LNCaP clone FGC (cell line): ENCODE measurements at places on chromosomes 16 and 17.

GRCh38 chr16:53449816-53450517 lies 15.7 kb downstream of the RBL2 start:
- no peak for DNase-seq

- no peak for DNase-seq
Measured at GRCh38 chr16:2214719-2214968, at the start of gene PGP. PGP (minus strand) TSS chr16:2214840; CDS start chr16:2214777, 63 bp downstream.

DNA sequence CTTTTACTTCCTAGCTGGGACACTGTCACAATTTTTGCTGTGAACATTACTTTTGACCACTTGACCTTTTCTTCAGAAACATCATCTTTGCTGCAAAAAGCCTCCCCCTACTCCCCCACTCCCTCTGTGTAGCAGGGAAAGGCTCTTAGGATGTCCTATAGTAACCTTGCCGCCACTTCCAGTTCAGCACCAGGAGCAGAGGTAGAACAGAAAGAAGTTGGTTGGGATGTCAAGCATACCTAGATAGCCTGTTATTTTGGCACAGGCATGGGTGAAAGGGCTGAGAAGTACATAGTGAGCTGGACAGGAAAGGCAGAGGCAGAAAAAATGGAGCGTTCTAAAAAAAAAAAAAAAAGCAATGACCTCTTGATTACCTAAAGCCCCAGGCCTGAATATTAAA lies 31.3 kb downstream of the SMIM36 start:
- no peak for DNase-seq

DNA sequence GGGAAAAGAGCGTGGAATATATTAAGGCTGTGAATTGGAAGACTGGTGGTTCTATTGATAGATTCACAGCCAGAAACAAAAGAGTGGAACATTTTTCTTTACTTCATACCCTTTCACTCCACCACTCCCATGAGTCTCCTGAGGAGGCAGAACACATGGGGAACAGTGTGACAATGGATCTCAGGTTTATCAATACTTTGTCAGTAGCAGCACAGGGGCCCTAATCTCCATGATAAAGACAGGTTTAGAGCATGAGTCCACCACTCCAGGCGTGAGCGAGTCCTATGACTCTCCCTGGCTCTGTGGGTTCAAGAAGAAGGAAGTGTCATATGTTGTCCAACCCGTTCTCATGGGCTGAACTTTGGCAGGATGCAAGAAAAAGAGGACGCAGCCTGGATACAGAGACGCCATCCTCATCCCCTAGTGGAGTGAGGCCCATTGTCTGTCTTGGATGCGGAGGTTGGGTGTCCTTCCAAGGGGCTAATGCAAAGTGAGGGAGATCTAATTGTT lies 361.2 kb downstream of the TMEM114 start:
- no peak for DNase-seq

DNA sequence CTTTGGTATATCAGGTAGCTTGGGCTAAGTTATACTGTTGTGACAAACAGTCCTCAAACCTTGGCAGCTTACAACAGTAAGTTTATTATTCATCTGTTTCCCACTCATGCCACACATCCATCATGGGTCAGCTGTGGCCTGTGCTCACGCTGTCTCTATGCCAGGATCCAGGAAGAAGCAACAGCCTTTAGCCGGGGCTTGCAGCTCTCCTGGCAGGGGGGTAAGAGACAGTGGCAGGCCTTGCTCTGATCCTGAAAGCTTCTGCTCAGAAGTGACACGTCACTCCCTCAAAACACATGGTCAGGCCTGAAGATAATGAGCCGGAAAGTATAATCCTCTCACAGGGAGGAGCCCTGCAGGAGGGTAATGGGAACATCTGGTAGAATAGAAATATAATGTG lies 377.6 kb downstream of the CPPED1 start:
- no peak for DNase-seq

DNA sequence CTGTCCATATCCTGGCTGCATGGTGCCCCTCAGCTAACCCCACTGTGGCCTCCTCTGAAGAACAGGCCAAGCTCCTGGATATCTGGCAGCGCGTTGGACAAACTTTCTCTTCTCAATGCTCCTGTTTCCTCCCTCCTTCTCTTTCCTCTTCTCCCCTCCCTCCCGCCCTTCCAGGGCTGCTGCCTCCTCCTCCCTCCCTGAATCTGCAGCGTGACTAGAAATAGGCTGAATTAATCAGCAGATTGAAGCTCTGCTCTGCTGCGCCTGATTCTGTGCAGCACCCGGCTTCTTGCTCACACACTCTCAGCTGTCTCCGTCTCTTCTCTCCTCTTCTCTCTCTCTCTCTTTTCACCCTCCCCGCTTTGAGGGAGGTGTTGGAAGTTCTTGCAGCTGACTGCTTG lies 19.8 kb downstream of the TMEM94 start:
- DNase-seq: no peak

DNA sequence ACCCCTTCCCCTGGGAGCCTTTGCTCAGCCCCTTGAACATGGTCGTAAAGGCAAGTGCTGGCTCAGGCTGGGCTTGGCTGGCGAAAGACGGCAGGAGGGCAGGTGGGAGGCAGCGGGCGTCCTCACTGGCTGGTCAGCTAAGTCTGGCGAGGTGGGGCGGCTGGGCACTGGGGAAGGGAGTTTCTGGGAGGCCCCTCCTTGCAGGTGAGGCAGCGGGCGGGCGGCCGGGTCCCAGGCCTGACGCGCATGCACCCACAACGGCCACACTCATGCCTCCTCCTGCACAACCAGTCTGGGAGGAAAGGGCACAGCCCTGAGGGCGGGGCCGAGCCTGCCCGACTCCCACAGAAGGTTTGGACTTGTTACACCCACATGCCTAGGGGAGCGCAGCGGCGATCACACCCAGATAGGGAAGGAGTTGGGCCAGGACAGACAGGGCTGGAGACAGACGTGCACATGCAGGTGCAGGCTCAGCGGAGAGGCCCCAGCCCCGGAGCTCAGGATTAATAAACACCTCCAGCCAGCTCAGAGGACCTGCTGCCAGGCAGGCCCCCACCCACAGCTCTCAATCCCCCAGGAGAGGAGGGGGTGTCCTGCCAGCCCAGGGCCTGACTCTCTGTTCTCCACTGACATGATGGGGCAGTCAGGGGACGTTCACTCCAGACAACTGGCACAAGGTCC lies at the start of gene EVPL:
Gene EVPL (minus strand): TSS at position 148 of the 681 bp plus-strand sequence. CDS start 108 bp downstream, at position 40.
- peak; percentile 74 for DNase-seq

DNA sequence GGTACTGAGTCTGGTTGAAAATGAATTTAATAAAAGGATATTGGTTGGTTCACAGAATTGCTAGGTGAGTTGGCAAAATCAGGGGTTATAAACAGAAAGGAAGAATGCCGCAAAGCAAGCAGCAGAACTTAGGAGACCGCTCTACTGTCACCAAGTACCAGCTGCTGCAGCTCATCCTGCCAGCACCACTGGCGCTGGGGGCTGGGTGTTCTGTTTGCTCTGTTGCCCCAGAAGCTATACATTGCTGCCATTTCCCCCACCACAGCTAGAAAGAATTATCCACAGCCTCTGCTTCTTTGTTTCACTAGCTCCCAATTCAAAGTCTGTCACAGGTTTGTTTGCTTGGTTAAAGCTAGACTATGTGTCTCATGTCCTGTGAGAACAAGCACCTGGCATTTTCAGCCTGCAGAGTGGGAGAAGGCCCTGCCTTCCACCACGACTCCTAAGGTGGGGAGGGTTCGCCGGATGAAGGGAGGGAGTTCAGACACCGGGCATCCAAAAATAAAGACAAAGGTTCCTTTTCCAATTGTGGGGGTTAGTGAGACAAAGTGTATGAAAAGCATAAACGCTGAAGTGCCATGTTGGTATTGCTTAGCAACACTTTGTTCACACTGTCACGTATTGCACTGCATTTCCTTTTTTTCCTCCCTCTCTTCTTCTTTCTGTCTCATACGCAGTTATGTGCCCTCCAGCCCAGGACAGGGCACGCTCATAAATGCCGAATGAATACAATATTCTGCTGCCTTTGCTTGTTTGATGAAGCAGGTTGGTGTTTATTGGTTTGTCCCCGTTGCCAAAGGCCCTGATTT lies 9.6 kb upstream of the CPD start:
- no peak for DNase-seq

DNA sequence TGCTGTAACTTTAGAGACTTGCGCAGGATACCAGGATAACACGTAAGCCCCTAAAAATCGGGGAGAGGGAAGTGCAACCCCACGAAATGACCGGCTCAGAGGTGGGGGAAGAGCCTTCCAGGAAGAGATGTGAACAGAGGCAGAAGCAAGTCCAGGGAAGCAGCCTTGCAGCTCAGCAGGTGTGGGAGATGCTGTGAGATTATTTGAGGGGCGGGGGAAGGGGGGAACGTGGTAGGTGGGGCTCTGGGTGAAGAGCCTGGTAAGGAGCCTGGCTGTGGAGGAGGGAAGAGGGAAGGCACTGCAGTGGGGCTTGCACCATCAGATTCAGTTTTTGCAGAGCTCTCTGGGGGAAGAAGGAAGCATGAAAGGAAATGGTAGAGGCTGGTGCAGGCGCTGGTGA lies 95.4 kb upstream of the CACNG5 start:
- no peak for DNase-seq

GRCh38 chr17:61481421-61481820 lies 29.2 kb downstream of the TBX4 start:
- DNase-seq: no peak

- DNase-seq: no peak
Measured at GRCh38 chr16:53056392-53056881, 1.6 kb downstream of the CHD9 start.

DNA sequence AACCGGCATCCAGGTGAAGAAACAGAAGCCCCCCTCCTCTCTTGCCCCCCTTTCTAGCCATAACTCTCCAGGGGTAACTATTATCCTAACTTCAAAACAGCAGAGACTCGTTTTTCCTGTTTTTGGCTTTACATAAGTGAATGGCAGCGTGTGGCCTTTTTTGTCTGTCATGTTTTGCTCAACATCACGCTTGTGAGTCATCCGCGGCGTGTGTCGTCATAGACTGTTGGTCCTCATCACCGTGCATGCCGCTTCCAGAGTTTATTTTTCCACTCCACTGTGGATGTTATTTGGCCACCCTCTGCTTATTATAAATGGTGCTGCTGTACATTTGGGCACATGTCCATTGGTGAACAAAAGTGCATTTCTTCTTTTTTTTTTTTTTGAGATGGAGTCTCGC lies 52.6 kb downstream of the ERN1 start:
- no peak for DNase-seq

DNA sequence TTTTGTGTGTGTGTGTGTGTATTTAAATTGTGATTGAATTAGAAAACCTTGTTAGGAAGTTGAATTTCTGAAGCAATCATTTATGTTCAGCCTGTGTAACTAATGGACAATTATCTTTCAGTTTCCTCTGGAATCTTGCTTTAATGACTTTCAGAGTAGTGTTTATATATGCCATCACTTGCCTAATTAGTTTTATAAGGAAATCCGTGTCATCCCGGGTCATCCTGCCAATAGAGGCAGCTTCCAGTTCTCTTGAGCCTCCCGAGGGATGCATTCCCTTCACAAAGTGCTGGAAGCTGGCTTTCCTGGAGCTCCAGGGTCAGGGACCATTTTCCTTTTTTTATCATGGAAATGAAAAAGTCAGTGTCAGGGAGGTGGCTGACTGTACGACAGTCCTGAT lies 42.9 kb downstream of the PRKCA start:
- DNase-seq: no peak

GRCh38 chr17:17696085-17696484 lies 14.8 kb downstream of the RAI1 start:
- no peak for DNase-seq

DNA sequence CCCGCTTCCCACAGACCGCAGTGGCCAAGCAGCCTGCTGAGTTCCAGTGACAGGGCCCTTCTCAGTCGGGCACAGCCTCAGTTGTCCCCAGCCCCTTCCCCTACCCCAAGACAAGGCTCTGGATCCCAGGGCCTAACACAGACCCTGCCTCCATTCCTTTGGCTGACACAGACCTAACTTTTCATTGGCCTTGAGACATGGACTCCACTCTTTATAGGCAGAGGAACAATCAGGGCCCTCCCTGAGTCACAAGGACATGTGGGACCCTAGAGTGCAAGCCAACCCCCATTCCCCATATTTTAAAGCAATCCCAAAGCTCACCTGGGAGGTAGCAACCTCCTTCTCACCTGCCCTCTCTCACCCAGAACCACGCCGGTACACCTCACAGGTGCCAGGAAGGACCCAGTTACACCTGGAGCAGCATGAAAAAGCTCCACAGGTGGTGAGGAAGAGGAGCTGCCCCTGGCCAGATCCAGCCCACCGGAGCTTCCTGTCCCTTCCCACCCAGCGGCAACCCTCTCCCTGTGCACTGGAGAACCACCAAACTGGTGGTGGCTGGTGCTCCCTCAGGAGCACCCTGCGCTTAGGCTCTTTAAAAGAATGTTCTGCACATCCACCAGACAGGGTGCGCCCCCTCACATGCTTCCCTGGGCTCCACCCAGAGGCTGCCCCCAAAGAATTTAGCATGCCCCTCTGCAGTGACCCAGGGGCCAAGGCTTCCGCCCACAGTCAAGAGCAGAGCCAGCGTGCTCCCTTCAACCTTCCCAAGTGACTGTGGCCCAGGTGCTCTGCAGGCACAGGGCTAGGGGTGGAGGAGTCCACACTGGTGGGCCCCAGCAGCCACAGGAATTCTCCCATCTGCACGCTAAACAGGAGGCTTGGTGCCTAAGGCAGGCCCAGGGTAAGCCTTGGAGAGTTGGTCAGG lies 3.4 kb downstream of the MNT start:
- no peak for DNase-seq

- DNase-seq: no peak
Measured at GRCh38 chr16:84726669-84727467, 27.1 kb downstream of the USP10 start.

GRCh38 chr16:79071424-79071823 lies 529.1 kb downstream of the MAF start:
- no peak for DNase-seq

DNA sequence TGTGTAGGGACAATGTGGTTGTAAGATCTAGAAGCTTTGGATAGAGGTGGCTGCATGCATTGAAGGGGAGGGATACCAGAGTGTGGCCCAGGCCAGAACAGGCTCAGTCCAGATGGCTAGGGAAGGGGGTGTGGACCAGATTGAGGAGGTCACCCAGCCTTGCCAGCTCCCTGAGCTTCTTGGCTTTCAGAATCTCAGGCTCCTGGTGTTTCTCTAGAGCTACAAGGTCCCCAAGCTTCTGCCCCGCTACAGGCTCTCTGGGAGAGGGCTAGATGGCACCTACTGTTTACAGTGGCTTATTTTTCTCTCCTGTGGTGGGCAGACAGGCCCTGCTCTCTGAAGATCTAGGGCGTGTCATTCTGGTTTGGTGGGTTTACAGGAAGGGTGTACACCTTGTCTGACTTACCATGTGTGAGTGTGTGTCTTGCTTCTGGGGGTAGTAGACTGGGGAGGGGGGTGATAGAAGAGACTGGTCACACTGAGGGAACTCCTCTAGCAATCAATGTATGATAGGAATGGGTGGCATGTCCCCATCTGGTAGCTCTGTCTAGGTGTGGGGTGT lies 1.1 kb downstream of the RARA start:
- DNase-seq: no peak

DNA sequence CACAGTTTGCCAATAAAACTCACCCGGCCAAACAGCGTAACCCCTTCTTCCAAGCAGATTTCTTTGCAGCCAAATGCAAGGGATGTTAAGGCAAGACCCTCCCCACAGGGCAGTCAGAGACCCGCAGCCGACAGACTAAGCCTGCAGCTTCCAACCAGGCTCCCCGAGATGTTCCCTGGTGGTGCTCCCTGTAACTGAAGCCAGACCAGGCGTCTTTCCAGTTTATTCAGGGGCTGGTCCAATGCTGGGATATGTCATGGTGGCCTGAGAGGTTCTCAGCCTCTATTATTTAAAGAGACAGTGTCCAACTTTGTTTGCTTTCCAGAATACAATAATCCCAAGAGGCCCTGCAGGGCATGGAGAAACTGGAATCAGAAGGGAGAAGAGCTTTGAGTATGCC lies at the start of gene PMP22:
Gene PMP22 (minus strand): TSS at position 196 of the 400 bp plus-strand sequence. CDS start 4,599 bp downstream, outside the sequence.
- no peak for DNase-seq

- DNase-seq: no peak
Measured at GRCh38 chr16:82943371-82943770, 316.6 kb downstream of the CDH13 start.
